ENCODE measurements at places on chromosomes 6 and 20.

DNA sequence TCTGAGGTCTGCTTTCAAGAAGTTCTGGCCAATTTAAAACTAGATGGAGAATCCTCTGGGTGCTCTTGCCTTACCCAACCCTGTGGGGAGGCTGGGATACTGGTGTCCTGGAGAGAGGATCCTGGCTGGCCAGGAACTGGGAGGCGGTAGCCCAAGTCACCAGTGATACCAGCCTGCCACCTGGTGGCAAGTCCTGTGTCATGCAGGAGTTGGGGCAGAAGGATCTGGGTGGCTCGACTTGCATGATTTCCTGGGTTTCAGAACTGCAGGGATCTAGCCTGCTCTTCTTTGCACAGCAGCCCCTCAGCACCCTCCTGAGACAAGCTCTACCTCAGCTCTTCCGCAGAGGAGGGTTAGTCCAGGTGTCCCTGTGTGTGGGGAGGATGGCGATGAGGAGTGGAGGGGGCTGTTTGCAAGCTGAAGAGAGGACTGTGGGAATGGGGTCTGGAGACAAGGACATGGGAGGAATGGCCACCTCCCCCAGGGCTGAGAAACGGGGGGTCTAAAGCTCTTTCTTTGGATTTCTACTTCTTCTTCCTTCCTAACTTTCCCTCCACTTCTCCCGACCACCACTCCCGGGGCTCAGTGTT is 4.2 kb downstream of the KCNK17 start:
- DNase-seq: peak; percentile 47

DNA sequence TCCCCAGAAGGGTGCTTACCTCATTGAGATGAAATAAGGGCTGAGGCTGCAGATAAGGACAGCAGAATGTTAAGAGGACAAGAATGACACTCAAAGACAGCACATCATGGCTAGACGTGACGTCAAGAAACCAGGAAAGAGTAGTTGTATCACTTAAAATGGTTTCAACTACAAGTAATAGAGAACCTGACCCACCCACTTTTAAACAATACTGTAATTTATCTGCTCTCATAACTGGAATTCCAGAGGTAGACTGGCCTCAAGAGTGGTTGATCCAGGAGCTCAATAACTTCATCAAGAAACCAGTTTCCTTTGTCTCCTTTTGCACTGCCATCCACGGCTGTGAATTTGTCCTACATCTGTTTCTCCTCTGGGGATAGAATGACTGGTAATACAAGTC is 187.1 kb downstream of the EYA4 start:
- no peak for DNase-seq

- DNase-seq: no peak
These were observed 128.0 kb downstream of the RIN2 start for GRCh38 chr20:19885939-19886660.

- DNase-seq: no peak
These were observed 21.1 kb downstream of the PHACTR2 start for GRCh38 chr6:143698759-143699429.

DNA sequence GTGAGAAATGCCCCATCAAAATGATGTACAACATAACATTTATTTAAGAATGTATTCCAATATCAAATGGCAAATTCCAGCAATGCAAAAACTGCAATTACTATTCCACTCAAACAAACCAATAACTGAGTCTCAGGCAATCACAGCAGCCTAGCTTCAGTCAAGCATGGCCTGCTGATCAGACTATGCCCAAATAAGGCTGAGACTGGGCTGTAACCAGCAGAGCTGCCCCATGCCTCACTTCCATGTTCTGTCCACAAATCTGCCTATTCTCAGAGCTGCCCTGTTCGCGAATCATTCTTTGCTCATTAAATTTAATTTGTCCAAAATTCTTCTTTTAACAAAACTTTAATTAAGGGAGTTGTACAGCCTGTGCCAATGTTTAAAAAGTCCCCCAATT is 155.4 kb downstream of the FNDC1 start:
- DNase-seq: no peak

GRCh38 chr6:45132658-45133294 is 195.4 kb upstream of the RUNX2 start:
- no peak for DNase-seq

- DNase-seq: no peak
These were observed 78.8 kb downstream of the COL21A1 start for GRCh38 chr6:56168596-56168995.

- DNase-seq: no peak
These were observed 8.9 kb downstream of the PNISR start for GRCh38 chr6:99416226-99416625.

- peak; percentile 29 for DNase-seq
These were observed 1.7 kb downstream of the PHF10 start for GRCh38 chr6:169722362-169723199.

GRCh38 chr6:115914098-115914497 is 146.6 kb downstream of the FRK start:
- DNase-seq: no peak

- DNase-seq: no peak
These were observed 257.5 kb upstream of the TCF21 start for GRCh38 chr6:133631421-133631820.

DNA sequence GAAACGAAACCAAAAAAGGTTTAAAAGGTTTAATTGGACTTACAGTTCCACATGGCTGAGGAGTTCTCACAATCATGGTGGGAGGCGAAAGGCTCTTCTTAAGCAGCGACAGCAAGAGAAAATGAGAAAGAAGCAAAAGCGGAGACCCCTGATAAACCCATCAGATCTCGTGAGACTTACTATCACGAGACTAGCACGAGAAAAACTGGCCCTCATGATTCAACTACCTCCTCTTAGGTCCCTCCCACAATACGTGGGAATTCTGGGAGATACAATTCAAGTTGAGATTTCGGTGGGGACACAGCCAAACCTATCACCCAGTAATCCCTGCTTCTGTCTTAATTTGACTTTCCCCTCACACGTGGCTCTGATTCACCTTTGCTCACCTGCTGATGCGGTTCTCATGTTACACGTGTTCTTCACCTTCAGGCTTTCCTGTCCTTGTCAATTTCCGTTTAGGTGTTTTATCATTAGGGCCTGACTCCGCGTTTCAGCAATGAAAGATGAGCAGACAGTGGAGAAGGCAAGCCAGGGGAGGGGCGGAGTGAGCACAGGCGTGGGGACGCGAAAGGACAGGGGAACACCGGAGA is 57.1 kb downstream of the AGPAT4 start:
- no peak for DNase-seq

- no peak for DNase-seq
These were observed 2.0 kb downstream of the ANKRD6 start for GRCh38 chr6:89434954-89435353.

DNA sequence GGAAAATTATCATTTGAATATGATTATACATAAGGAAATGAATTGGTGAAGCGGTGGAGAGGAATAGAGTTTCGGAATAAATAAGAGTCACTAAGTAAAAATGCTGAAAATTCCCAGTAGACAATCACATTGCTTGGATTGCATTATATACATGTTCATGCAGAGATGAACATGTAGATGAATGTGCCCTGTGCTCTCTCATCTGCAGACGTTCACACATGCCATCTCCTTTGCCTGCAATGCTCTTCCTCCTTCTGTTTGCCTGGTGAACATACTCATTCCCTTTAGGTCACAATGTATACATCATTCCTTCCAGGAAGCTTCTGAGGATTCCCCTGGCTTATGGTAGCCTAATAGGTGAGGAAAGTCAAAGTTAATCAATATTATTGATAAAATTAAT is 17.9 kb downstream of the DCDC2 start:
- DNase-seq: no peak

DNA sequence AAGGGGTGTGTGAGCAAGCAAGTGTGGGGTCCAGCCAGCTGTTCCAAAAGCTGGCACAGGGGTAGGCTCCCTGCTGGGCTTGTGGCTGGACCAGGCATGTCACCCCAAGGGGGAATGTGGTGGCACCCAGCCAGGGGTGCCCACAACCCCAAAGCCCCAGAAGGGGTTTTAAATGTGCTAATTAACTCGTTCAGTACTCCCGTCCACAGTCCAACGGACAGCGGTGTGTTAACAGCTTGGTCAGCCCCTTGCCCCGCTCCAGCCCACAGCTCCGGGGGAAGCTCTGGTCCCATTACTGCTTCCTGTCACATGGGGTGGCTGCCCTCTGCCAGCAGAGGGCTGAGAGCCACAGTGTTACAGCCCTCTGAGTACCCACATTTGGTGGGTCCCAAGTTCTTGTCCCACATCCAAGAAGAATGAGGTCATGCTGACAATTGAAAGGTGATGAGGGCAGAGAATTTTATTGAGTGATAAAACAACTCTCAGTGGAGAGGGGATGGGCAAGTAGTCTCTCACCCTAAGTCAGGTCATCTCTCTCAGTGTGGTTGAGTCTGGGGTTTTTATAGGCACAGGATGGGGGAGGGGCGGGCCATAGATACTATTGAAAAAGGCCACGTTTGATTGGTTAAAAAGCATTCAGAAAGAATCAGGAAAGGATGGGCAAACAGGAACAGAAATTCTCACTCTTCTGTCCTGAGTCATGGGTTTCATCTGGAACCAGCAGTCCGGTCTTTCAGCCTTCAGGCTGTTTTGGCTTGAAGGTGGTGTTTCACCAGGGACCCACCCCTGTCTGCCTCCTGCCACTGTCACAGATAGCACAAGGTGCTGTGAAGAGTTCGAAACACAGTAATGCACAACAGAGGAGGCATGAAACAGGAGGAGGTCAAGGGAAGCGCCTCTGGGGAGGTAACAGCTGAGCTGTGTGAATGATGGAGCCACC is 238.5 kb downstream of the NFATC2 start:
- DNase-seq: no peak

DNA sequence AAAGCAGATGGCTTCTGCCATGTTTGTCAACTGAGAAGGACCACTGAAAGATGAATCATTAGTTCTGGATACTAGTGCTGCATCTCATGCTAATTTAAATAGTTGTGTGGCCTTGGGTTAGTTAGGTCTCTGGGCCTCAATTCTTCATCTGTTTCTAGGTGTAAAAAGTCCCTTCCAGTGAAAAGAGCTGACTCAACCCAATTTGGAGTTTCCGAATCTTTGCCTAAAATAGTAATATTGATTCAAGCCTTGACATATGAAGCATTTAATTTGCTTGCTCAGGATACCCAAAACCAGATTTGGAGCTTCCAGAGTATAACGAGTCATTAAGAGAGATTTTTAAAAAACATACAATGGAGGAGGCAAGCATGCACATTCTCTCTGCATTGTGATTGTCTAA is 163.9 kb downstream of the LMBRD1 start:
- no peak for DNase-seq

DNA sequence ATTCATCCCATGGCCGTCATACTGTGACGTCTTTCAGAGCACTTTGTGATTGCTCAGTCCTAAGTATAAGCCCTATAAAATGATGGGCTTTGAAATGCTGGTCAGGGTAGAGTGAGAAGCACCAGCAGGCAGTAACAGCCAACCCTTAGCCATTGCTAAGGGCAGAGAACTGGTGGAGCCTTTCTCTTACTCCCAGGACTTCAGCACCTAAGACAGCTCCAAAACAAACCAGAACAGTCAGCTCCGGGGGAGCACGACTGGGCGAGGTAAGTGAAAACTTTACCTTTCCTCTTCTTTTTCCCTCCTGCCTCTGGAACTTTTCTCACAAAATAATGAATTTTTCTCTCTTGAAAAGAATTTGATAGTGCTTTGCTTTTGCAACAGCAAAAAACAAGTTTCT is at the start of gene VIP:
Gene VIP (plus strand): TSS at position 104 of the 400 bp plus-strand sequence. CDS start 1,381 bp downstream, outside the sequence.
- no peak for DNase-seq

Data from CD4-positive, alpha-beta T cell treated with Interleukin-2 at 100 ng/mL for 4 hours (primary cell).